ENCODE measurements at places on chromosomes 2 and 18.

DNA sequence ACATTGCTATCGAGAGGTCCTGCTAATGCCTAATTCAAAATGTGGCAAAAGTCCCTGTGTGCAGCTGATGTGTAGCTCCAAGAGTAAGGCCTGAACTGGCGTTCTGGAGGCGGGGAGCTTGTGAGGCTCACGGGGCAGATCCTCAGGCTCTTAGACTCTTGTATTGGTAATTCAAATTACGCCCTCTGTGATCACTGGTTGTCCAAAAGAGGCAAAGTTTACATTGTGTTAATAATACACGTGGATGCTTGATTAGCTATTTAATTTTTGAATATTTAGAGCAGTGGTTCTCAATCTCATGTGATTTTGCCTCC is 12.4 kb upstream of the CRYGA start:
- DNase-seq: no peak

DNA sequence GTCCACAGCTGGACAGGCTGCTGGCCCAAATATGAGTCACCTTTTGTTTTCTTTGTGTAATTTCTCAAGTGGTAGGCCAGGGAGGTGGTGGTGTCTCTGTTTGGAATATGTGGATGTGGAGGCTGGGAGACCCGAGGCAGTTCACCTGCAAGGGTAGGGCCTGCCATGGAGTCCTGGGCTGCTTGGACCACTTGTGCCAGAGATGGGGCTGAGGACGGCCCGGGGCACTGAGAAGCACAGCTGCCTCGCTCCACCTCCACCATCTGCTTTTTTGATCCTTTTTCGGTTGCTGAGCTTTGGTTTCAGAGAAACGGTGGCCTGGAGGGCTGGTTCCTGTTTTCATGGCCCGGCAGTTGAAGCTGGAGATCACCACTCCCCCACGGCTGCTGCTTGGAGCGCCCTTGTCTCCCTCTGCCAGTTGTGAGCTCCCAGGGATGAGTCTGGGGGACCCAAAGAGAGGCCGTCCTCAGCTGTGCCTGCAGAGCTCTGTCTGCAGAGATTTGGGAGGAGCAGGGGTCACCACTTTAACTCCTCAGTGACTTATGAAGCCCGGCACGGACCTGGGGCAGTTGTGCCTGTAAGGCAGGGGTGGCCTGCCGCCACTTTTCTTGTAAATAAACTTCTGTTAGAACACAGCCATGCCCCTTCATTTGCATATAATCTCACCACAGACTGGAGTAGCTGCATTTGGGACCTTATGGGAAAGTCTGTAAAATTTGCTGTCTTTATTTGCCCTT is 67.6 kb upstream of the MCFD2 start:
- DNase-seq: no peak

DNA sequence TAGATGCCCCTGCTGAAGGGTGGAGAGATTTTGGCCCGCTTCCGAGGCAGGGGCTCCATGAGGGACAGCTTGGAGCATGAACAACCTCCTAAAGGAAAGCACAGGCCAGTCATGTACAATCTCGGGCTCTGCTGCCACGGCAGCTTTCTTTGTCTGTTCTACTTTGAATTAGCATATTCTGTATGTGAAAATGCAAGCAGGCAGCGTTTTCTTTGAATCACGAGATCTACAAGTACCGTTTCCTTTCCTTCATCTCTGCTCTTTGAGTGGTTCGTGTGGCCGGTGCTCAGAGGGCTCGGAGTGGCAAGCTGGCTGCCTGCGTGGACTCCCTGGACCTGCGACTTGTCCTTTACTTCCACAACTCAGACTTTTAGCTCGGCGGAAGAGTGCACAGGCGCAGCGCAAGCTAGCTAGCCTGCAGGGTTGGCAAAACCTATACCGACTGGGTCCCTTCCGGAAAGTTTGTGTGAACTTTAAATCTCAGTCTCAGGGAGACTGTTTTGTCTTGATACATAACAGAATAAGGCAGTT is 6.9 kb downstream of the TWIST2 start:
- no peak for DNase-seq

DNA sequence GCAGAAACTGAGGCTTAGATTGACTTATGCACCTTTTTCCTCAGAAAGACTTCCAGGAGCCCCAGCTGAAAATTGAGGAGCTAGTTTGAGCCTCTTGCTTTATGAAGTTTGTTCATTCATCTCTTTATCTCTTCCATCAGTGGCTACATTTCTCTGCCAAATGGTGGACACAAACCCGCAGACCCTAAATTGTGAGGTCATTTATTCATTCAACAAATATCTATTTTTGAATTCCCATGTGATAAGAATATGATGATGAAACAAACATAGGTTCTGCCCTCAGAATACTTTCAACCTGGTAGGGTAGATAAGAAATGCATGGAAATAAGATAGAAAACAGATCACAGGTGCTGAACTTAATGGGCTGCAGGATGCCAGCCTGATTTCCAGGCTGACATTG is 309.4 kb downstream of the TNS1 start:
- DNase-seq: no peak

Data from activated CD4-positive, CD25-positive, alpha-beta regulatory T cell treated with anti-CD3 and anti-CD28 coated beads, Interleukin-2, amount 50 U/mL, for 16 hours (primary cell).